RWPE1 (cell line): ENCODE measurements at places on chromosomes 16 and 17.
A peak's percentile ranks its signal among the peaks of the same experiment; 100 is the strongest.

GRCh38 chr16:89710709-89711564, 9.4 kb upstream of the SPATA2L start:
- DNase-seq: no peak

DNA sequence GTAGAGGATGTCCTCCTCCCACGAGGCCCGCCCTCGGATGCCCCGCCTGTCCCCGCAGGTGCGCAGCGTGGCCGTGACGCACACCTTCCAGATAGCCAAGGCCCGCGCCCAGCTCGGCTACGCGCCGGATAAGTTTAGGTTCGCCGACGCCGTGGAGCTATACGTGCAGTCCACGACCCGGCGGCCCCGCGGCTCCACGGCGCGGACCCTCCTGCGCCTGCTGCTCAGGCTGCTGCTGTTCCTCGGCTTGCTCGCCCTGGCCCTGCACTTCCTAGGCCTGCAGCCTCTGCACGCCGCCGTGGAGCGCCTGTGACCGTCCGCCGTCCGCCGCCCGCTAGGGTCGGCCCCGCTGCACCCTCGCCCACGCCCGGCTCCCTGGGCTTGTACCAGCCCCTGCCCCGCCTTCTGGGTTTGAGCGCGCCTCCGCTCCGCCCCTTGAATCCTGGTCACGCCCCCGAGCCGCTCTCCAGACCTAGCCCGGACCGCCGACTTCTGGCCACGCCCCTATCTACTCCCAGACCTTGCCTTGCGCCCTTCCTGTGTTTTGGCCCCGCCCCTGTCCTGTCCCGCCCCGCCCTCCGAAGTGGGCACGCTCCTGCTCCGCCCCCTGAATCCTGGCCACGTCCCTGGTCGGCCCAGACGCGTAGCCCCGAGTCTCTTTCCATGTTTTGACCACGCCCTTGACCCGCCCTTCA, 15.8 kb upstream of the EEF2K start:
- DNase-seq: no peak

GRCh38 chr16:25716186-25716585, 24.4 kb downstream of the HS3ST4 start:
- DNase-seq: no peak

GRCh38 chr16:569445-570254, at the start of gene PIGQ:
TSS of gene PIGQ (plus strand) at chr16:569968. CDS start at chr16:574075, 4,107 bp downstream.
- DNase-seq: peak; percentile 67

DNA sequence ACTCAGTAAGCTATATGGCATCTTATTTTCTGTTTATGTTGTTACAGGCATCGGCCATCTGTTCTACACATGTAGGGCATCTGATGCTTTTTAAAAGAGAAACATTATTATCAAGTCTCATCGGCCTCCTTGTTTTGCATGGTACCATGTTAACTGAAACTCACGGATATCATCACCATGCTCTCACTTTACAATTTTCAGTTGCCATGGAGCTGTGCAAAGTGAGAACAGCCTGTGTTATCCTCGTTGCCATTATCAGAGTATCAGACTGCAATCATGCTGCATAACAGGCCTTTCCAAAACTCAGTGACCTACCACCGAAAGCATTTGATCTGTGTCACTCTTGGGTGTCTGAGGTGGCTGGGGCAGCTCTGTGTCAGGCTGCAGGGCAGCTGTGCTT, 110.3 kb downstream of the C17orf67 start:
- no peak for DNase-seq

DNA sequence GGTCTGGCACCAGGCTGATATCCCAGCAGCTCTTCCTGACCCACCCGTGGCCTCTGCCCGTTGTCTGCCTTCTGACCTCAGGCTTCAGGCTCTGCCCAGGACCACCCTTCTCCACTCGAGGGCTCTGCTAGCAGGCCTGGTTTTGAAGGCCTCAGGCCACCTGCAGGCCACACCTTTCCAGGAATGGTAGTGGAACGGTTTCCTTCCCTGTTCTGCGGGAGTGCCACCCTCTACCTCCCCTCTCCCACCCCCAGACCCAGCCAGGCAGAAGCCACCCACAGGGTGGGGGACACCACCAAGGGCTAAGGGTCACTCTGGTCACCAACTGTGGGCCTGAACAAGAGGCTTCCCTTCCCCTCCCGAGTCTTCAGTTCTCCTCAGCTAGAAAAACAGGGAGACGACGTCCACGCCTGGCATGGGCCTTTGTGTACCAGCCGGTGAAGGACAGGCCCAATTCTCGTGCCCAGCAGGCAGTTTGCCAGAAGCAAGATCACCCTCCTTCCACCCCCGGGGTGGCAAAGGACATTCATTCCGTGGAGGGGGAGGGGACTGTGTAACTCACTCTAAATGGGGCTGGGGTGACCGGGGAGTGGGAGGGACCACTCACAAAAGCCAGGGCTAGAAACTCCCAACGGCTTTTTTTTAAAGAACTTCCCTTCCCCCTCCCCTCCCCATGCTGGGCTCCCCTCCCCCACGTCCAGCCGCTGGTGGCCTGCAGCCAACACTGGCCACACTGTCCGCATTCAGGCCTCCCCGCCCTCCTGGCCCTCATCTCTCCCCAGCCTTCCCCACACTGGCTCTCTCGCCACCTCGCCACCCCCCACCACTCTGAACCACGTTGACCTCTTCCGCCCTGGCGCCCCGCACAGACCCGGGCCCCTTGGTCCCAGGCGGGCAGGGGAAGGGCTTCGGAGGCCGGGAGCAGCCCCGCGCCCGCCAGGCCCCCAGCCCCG, 7.7 kb downstream of the CBX4 start:
- no peak for DNase-seq

GRCh38 chr16:21964353-21964752, 11.2 kb downstream of the UQCRC2 start:
- no peak for DNase-seq

- DNase-seq: no peak
Observed at GRCh38 chr16:649631-650030, 466 bp downstream of the WDR90 start.

DNA sequence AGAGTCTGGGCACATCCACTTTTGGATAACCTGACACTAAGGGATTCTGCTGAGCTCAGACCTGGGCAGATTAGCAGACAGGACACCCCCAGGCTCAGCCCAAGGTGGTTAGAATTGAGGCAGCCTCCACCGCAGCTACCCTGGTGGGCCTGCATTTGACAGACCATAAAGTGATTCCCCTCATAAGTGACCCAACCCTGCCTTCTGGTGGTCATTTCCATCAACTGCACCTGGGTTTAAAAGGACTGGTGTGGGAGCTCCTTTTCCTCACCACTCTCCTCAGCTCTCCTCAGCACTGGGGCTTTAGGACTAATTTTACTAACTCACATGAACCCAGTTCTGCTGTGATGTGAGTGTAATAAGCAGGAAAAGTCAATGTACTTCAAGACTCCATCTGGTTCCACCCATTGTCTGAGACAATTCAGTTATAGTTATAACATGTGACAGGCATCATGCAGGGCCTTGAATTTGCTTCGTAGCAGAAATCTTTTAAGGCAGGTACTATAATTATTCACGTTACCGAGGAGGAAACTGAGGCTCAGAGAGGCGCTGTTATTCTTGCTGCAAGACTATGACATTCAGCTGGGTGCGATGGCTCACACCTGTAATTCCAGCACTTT, 42.5 kb downstream of the MYH3 start:
- DNase-seq: peak; percentile 61

GRCh38 chr16:85856585-85856984, 42.4 kb upstream of the IRF8 start:
- DNase-seq: no peak

DNA sequence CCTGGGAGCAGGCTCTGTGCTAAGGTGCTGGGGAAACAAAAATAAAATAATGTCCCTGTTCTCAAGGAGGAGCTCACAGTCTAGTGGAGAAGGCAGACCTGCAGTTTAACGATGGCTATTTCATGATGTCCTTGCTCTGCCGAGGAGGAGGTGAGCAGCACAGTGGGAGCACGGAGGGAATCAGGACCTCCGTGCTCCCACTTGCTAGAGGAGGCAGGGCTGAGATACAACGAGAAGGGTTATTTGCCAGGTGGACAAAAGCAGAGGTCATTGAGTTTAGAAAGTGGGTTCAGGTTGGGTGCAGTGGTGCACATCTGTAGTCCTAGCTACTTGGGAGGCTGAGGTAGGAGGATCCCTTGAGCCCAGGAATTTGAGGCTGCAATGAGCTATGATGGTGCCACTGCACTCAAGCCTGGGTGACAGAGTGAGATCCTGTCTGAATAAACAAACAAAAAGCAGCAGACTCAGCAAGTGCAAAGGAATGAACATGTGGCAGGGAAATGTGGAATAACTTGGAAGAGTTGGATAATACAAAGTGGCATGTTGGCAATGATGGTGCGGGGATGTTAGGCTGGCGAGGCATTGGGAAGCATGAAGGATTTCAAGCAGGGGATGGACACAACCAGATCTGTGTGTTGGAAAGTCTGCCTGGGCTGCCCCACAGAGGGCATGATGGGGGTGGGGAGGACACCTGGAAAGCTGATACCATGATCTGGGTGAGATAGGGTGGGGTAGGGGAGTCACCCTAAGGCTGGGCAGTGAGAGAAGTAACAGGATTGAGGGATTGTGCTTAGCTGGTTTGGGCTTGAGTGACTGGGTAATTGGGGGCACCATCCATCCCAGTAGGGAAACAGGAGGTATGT, 12.8 kb upstream of the TNS4 start:
- DNase-seq: no peak

DNA sequence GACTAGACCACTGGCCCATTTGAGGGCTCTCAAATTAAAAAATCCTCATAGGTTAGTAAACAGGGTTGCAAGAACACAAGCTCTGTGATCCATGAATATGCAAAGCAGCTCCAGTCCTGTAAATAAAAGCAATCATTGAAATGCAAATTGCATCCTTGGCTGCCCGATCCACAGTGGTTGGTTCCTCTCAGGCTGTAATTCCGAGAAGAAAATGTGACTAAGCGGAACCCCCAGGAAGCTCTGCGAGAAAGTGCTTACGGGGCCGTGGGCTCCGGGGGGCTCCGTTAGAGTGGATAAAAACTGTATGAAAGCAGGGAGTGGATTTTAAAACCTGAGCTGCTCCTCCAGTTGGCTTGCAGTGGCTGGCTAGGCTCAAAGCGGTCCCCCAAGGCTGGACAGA, 2.5 kb downstream of the GPRC5B start:
- no peak for DNase-seq

DNA sequence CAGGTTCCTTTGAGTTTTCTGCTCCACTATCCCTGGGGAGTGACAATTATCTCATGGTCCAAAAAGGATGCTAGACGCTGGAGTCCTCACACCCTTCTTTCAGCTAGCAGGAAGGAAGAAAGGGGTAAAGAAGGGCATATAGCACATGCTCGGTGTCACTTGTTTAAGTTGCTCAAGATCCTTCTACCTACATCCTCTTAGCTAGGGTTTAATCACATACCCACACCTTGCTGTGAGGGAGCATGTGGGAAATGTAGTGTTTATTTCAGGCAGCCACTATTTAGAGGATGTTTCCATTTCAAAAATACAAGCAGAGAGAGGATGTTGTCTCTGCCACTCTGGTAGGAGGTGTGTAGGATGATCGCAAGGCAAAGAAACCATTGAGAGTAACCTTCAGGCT, 4.5 kb downstream of the PRKCB start:
- no peak for DNase-seq

DNA sequence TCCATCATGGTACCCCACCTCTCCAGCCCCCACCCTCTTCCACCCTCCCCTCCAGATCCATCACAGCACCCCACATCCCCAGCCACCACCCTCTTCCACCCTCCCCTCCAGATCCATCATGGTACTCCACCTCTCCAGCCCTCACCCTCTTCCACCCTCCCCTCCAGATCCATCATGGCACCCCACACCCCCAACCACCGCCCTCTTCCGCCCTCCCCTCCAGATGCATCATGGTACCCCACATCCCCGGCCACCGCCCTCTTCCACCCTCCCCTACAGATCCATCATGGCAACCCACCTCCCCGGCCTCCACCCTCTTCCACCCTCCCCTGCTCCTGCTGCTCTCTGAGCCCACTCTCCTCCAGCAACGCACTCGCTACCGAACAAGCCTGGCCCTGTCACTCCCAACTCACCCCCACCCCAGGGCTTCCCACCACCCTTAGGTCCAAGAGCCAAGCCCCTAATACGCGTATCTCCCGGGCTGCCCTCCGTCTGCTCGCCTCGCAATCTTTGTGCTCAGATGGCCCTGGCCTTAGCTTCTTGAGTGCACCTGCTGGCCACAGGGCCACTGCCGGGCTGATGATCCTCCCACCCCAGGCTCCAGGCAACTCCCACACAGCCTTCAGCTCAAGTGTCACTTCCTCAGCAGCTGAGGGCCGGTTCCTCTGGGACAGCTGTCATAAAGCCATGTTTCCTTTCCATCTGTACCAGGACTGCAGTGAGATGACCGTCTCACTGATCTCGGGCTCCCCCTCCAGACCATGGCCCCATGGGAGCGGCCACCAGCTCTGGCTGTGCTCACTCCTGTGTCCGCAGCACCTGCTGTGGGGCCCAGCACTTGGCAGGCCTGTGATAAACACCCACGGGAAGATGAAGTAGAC, 25.5 kb downstream of the KDM8 start:
- DNase-seq: no peak

- DNase-seq: no peak
Observed at GRCh38 chr16:74997042-74997491, 1.8 kb upstream of the ZNRF1 start.
